ENCODE measurements at places on chromosomes 4 and X. TPM values are rescaled to one million over a fixed set of nuclear protein-coding genes. Genes with fewer than 3 reads are reported as not detected.
A peak's percentile ranks its signal among the peaks of the same experiment; 100 is the strongest.

- H3K36me3 ChIP-seq = peaks cover 39% of the 10 kb centered on the region
- DNase-seq = no peak
- H3K4me3 ChIP-seq = no peak overlapping the region
- no peaks in the 10 kb centered on the region for H3K27me3 ChIP-seq
- H3K4me1 ChIP-seq = peaks cover 9% of the 10 kb centered on the region
These were observed 212.4 kb downstream of the ARHGAP10 start for GRCh38 chr4:147944249-147944648.

- no peaks in the 10 kb centered on the region for H3K36me3 ChIP-seq
- H3K4me1 ChIP-seq = no peaks in the 10 kb centered on the region
- H3K4me3 ChIP-seq = no peak overlapping the region
- H3K27me3 ChIP-seq = no peaks in the 10 kb centered on the region
These were observed 21.0 kb downstream of the TNIP3 start for GRCh38 chr4:121143131-121143530.

DNA sequence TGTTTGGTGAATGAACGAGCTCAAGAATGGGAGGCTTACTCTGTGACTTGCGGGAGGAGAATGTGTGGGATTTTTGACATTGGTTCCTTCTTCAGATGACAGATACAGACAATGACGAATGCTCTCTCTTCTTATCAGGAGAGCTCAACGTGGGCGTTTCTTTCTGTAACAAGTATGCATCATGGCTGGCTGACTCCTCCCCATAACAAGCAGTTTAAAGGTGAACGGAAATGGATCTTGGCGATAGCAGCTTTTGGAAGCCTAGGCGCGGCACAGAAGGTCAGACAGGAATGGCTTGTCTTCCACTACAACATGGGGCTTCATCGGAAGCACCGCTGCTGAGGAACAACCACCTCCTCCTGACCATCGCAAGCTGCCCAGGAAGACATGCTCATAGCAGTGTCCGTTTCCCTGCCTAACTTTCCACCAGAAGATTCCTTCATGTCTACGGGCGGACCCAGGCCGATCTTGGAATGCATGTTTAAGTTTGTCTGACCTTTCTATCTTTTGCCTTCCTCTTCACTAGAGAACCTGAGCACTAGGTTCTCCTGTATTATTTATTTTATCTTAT, 18.3 kb upstream of the ACSL1 start:
- H3K4me1 ChIP-seq = no peaks in the 10 kb centered on the region
- no peaks in the 10 kb centered on the region for H3K27me3 ChIP-seq
- no peak overlapping the region for H3K27ac ChIP-seq
- no peaks in the 10 kb centered on the region for H3K36me3 ChIP-seq

DNA sequence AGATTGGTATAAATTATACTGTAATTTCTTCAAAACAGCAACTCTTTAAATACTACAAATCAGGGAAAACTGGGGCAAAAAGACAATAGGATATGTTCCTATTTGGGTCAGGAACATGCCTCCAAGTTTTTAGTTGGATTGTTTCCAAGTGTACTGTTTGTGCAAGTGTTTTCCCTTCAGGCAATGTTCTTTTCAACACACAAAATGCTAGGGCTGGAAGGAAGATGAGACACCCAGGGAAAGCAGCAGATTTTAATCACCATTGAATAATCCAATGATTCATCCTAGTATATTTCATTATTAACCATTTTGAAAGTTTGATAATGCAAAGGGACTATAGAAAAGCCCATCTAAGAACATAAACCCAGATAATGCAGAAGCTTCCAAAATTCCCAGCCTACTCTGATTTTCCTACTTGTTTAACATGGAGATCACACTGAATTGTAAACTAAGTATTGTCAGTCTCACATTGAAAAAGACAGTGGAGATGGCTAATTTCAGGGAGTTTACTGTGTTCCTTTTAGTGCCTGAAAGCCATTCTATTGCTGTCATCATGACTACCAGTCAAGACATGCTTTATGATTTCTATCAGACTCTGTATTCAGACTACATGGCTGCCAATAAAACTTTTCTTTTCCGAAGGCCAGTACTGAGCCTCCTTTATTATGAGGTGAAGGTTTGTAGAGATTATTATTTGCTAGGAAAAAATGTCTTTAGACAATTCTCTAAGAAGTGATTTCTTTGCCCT, 38.6 kb downstream of the COL4A6 start:
- H3K27me3 ChIP-seq = no peaks in the 10 kb centered on the region
- DNase-seq = no peak
- no peaks in the 10 kb centered on the region for H3K36me3 ChIP-seq

DNA sequence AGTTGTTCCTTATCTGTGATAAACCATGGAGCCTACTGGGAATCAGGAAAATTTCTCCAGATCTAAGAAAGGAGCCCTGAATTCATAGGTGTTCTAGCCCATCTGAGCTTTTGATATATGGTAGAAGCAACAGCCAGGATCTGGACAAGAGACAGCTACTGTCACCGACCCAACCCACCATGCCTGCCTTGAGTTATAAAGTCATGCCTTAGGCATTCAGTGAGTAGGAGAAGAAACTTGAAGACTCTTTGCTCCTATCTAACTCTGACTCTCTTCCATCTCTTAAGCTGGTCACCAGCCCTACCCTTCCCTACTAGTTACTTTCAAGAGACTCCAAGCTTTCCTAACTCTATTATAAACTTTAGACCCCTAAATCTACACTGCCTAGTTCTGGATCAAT, 83.9 kb upstream of the FAM9B start:
- no peaks in the 10 kb centered on the region for H3K4me1 ChIP-seq
- no peaks in the 10 kb centered on the region for H3K27me3 ChIP-seq
- H3K36me3 ChIP-seq = no peaks in the 10 kb centered on the region
- H3K4me3 ChIP-seq = no peak overlapping the region
- no peak for DNase-seq

GRCh38 chr4:11428231-11428898, at the start of gene HS3ST1:
Gene HS3ST1, minus strand, starts transcription at chr4:11428894. Its CDS starts 28,889 bp downstream, at chr4:11400005.
- peaks cover 3% of the 10 kb centered on the region for H3K4me1 ChIP-seq
- peak within 1 kb of the TSS; percentile 32 for H3K27ac ChIP-seq
- DNase-seq = no peak
- H3K36me3 ChIP-seq = no peaks in the 10 kb centered on the region
- peak within 1 kb of the TSS; percentile 66 for H3K4me3 ChIP-seq

Gene PPP1R2C
- total RNA-seq = not detected

DNA sequence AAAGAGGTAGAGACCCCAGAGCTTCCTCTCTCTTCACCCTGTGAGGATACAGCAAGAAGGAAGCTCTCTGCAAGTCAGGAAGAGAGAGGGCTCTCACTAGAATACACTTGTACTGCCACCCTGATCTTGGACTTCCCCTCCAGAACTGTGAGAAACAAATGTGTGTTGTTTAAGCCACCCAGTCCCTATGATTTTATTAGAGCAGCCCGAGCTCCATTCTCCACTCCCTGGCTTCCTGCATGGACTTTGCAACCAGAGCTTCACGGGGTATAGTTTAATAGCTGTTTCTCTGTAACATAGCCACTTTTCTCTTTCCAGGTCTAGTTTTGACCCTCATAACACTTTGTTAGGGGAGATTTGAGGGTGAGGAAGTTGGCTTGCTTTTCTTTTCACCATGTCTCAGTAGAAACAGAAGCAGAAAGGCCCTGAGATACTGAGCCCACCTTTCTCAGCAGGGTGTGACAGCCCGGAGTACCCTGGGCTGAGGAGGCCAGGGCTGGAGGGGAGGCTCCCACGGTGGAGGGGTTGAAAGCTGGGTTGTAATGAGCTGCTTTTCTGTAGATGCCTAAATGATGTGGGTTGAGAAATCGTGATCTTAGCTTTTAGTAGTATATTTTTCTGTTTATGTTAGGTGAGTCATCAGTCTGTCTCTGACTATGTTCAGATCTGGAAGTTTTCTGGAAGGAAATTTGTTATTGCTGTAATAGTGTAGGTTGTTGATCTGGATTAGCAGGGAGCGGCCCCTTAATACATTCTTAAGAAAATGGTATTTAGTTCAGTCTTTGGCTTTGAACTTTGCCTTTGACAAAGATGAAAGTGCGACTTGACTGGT, 118.6 kb downstream of the PTTG2 start:
- H3K27ac ChIP-seq = peak overlapping the region; percentile 39
- H3K36me3 ChIP-seq = no peaks in the 10 kb centered on the region
- H3K4me1 ChIP-seq = peaks cover 22% of the 10 kb centered on the region
- H3K27me3 ChIP-seq = no peaks in the 10 kb centered on the region

Gene NOX1
- not detected for total RNA-seq

- H3K36me3 ChIP-seq = no peaks in the 10 kb centered on the region
- H3K27ac ChIP-seq = no peak overlapping the region
- H3K4me3 ChIP-seq = no peak overlapping the region
These were observed 32.1 kb downstream of the CCKAR start for GRCh38 chr4:26458157-26458561.

- H3K36me3 ChIP-seq = no peaks in the 10 kb centered on the region
- DNase-seq = no peak
- no peak overlapping the region for H3K4me3 ChIP-seq
- H3K27me3 ChIP-seq = no peaks in the 10 kb centered on the region
- H3K4me1 ChIP-seq = no peaks in the 10 kb centered on the region
These were observed 27.8 kb upstream of the ACSL4 start for GRCh38 chrX:109760922-109761250.

DNA sequence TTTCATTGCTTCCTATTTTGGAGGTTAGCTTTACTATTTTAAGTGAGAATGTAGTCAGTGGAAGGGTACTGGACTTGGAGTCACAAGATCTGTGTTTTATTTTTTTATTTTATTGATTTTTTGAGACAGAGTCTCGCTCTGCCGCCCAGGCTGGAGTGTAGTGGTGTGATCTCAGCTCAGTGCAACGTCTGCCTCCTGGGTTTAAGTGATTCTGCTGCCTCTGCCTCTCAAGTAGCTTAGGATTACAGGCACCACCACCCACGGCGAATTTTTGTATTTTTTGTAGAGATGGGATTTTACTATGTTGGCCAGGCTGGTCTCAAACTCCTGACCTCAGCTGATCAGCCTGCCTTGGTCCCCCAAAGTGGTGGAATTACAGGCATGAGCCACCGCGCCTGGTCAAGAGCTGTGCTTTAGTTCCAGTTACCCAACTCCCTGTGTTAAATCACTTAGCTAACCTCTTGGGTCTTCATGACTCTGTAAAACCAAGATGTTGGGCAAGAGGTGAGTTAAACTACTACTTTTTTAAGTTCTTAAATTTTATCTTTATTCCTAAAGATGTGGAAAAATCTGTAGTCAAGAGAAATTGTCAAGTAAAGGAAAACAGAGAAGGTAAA, 11.2 kb downstream of the USP9X start:
- no peaks in the 10 kb centered on the region for H3K27me3 ChIP-seq
- no peak overlapping the region for H3K4me3 ChIP-seq
- H3K36me3 ChIP-seq = no peaks in the 10 kb centered on the region
- DNase-seq = no peak

GRCh38 chr4:152540293-152540674, 4.4 kb upstream of the FBXW7 start:
- peaks cover 9% of the 10 kb centered on the region for H3K36me3 ChIP-seq
- peaks cover 14% of the 10 kb centered on the region for H3K4me1 ChIP-seq
- H3K27ac ChIP-seq = no peak overlapping the region
- DNase-seq = no peak
- no peak overlapping the region for H3K4me3 ChIP-seq

GRCh38 chr4:185730849-185731608, 81.0 kb downstream of the SORBS2 start:
- peak overlapping the region; percentile 84 for H3K27ac ChIP-seq
- H3K4me3 ChIP-seq = no peak overlapping the region
- no peaks in the 10 kb centered on the region for H3K27me3 ChIP-seq

GRCh38 chrX:65726715-65727114, 59.3 kb downstream of the MSN start:
- no peaks in the 10 kb centered on the region for H3K36me3 ChIP-seq
- no peak overlapping the region for H3K4me3 ChIP-seq
- no peaks in the 10 kb centered on the region for H3K27me3 ChIP-seq
- no peak overlapping the region for H3K27ac ChIP-seq

DNA sequence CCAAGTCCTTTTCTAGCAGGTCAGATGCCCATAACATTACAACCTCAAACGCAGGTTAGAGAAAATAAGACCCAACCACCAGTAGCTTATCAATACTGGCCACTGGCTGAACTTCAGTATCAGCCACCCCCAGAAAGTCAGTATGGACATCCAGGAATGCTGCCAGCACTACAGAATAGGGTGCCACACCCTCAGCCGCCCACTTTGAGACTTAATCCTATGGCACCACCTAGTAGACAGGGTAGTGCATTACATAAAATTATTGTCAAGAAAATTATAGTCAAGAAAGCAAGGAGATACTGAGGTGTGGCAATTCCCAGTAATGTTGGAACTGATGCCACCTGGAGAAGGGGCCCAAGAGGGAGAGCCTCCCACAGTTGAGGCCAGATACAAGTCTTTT, 19.9 kb upstream of the TRIM61 start:
- H3K36me3 ChIP-seq = no peaks in the 10 kb centered on the region
- H3K4me3 ChIP-seq = no peak overlapping the region
- H3K27ac ChIP-seq = no peak overlapping the region
- no peaks in the 10 kb centered on the region for H3K27me3 ChIP-seq

Gene BMPR1B
- 4.1 TPM for total RNA-seq

Gene AMBN
- not detected for total RNA-seq

DNA sequence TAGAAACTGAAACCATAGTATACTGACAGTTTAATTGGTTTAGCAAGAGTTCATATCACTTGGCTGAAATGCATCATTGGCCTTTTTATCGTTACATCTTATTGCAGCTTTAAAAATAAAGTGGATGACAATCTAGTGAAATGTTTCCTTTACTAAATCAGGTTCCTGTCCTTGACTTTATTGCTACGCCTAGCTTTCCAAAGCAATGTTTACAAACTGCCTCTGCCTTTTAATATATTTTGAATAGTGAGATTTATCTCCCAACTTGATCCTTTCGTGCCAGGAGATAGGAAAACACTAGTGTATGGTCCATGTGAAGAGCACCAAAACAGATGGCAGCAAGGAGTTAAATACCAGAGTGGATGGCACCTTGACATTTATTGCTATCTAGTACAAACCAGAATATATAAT, 67.0 kb downstream of the GPC3 start:
- no peak for DNase-seq
- no peaks in the 10 kb centered on the region for H3K27me3 ChIP-seq
- no peaks in the 10 kb centered on the region for H3K36me3 ChIP-seq
- no peak overlapping the region for H3K4me3 ChIP-seq
- no peak overlapping the region for H3K27ac ChIP-seq

DNA sequence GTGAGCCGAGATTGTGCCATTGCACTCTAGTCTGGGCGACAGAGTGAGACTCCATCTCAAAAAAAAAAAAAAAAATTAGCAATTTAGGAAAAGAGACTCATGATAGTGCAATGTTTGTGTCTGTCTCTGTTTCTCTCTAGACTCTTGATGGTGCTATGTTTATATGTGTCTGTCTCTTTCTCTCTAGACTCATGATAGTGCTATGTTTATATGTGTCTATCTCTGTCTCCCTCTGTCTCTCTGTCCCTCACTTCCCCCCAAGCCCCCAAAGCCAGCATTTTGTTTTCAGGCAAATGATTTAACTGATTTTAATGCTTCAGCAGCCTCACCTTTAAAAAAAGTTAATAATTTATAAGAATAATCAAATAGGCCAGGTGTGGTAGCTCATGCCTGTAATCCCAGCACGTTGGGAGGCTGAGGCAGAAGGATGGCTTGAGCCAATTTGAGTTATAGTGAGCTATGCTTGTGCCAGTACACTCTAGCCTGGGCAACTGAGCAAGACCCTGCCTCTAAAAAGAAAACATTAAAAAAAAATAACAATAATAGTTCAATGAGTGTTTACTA, 6.9 kb downstream of the MOB1B start:
- DNase-seq = no peak
- H3K36me3 ChIP-seq = no peaks in the 10 kb centered on the region
- H3K27me3 ChIP-seq = no peaks in the 10 kb centered on the region
- no peak overlapping the region for H3K27ac ChIP-seq
- peaks cover 8% of the 10 kb centered on the region for H3K4me1 ChIP-seq

Gene ZXDA
- total RNA-seq = 5.6 TPM

GRCh38 chr4:150746156-150746555, 164.2 kb downstream of the MAB21L2 start:
- H3K4me1 ChIP-seq = no peaks in the 10 kb centered on the region
- H3K27ac ChIP-seq = no peak overlapping the region
- H3K4me3 ChIP-seq = no peak overlapping the region
- no peak for DNase-seq
- no peaks in the 10 kb centered on the region for H3K27me3 ChIP-seq
